GM19239 (cell line): ENCODE measurements at places on chromosomes 2 and 18.

DNA sequence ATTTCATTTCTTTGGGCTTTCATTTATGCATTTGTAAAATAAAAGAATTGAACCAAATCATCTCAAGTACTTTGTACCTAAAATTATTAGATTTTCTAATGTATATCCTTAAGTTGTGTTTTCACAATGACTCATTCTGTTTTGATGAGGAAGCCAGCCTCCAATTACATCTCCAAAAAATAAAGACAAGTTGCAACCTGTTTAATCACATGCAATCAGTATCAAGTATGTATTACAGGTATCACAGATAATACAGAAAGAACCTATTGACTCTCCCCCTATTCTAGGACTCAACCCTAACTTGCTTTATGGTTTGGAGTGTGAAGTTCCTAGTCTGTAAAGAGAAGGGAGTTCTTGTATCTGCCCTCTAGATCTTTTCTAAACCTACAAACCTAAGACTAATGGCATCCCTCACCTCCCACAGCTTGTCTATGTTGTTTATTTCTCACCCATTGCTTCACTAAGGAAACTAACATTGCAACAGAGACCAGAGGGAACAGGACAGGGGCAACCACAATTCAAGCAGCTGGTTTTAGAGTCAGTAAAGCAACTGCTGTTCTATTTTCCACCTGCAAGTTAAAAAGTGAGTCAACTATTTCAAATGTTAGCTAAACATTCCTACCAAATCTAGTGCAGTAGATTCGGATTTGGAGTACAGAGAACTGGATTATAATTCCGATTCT lies 141.1 kb upstream of the ETAA1 start:
- no peak for DNase-seq

GRCh38 chr18:23355206-23355605 lies 97.9 kb upstream of the RIOK3 start:
- no peak for DNase-seq

DNA sequence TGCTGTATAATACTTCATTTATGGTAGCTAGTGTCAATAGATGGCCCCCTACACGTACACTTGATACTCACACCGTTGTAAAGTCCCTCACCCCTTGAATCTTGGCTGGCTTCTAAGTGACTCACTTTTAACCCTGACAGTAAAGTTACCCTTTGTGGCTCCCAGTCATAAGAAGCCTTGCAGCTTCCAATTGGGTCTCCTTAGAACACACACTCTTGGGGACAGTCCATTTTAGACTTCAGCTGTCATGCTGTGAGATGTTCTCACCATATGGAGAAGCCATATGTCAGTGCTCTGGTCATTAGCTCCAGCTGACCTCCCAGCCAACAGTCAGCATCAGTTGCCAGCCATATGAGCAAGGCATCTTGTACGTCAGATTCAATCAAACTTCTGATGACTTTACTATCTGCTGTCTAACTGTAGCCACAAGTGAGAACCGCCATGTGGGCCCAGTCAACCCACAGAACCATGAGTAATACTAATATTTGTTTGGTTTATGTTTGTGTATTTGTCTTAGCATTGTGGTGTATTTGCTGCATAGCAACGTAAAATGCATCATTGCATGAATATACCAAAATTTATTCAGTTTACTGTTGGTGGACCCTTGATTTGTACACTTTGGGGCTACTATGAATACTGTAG lies 68.3 kb downstream of the PTPN4 start:
- no peak for DNase-seq

DNA sequence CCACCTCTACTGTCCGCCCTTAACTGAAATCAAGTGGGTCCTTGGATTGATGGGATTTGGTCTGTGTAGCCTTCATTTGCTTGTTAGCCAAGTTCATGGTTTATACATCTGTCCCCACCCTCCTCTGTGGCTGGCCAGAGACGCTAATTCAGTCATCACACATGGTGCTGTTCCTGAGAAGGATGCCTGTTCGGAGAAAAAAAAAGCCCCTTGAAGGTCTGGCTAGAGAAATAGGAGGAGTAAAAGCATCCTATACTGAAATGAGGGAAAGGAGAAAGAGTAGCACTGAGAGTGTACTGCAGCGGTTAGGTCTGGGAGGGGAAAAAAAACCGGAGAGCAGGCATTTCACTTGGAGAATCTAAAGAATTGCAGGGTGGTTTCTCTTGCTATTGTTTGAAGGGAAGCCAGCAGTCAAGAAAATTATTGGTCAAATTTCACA lies 180.6 kb upstream of the EPAS1 start:
- no peak for DNase-seq

- DNase-seq = no peak
Measured at GRCh38 chr2:112004253-112004645, 50.8 kb upstream of the TMEM87B start.

DNA sequence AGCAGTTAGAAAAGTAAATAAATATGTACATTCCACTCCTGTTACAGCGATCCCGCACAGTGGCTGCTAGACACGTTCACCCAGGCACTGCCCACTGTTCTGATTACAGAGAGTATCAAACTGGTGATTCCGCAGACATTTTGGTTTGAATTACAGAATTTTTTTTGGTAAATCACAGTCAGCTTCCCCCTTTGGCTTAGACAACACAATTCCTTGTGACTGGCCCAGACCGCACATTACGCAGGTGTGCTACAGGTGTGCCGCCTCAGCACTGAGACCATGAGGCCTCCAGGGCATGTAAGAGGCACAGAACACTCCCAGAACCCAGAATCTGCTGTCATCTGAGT lies 112.3 kb downstream of the PXDN start:
- no peak for DNase-seq

GRCh38 chr2:225740086-225740485 lies 340.6 kb downstream of the NYAP2 start:
- DNase-seq = no peak

DNA sequence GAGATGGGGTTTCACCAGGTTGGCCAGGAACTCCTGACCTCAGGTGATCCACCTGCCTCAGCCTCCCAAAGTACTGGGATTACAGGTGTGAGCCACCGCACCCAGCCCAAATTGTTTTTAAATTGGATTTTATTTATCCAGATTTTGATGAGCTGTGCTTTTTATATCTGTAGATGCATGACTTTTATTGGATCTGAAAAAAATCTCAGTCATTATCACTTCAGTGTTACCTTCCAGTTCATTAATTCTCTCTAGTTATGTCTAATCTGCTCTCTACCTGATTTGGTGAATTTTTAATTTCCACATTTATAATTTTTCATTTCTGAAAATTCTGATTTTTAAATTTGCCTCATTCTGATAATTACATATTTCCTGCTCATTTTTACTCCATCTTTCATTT lies 13.5 kb downstream of the AGFG1 start:
- no peak for DNase-seq

GRCh38 chr2:42142547-42143184 lies 26.5 kb upstream of the EML4 start:
- no peak for DNase-seq

DNA sequence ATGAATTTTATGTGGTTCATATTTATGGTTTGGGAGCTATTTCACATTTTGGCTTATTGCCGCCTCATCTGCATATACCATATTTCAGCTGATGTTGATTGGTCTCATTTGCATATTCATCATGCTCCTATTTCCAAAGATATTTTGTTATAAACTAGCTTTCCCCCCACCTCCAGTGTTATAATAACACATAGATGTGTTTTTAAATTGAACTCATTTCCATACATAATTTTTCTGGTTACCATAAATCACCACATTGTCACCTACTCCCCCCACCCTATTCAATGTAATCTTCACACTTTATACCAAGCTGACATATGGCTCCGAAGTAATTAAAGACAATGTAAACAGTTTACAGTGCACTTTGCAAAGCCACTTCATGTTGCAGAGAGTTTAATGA lies 101.2 kb downstream of the FSHR start:
- DNase-seq = no peak

DNA sequence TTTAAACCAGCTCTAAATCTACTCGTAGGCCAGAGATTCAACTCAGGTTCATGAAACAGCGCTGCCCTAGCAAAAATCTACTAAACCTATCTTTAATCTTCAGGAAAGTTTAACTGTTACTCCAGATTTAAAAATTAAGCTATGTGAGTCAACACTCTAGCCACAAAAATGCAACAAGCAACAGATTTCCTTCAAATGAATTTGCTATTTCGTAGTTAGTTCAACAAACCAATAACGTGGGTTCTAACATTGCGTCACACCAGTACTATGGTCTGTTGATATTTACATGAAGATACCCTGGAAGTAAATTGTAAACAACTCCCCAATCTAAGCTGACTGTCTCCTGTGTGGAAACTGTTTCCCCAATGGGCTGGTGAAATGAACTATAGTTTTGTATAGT lies 71.2 kb downstream of the FIGN start:
- DNase-seq = no peak

DNA sequence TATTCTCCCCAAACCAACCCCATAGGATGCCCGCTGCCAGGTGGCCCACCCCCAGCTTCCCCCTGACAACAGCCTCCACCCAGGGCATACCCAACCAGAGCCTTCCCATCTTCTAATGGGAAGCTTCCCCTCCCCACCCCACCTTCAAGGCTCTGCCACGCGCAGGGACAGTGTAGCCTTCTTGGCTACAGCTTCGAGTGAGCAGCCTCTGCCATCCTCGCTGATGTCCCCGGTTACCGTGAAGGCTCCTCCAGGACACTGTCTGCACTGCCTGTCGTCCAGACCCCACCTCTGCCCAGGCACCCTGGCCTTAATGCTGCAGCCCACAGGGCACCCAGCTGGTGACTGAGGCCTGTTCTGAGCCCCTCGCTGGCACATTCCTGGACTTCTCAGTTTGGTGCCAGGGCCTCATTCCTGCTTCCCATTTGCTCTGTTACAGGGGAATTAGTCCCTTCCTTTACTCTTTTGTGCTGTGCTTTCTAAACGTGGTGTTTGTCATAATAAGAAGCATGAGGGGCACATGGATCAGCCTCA lies 13.0 kb upstream of the ADNP2 start:
- DNase-seq = no peak

GRCh38 chr2:8676921-8677645 lies 4.8 kb upstream of the ID2 start:
- no peak for DNase-seq

- DNase-seq = no peak
Measured at GRCh38 chr2:36740061-36740460, 43.6 kb downstream of the VIT start.

DNA sequence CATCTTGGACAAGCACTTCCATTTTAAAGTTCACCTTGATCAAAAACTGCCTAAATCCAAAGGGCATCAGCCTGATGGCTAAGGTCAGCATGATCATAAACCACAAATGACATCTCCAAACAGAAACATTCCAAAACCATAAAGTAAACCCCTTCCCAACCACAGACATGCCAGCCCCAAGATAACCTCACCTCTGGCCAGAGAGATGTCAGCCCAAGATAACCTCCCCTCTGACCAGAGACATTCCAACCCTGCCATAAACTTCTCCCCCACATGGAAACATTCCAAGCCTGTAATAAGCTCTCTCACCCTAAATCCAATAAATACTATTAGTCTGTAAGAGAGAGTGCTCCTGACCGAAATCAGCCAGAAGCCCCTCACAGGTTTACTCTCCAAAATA lies 18.6 kb upstream of the MARCO start:
- DNase-seq = no peak

DNA sequence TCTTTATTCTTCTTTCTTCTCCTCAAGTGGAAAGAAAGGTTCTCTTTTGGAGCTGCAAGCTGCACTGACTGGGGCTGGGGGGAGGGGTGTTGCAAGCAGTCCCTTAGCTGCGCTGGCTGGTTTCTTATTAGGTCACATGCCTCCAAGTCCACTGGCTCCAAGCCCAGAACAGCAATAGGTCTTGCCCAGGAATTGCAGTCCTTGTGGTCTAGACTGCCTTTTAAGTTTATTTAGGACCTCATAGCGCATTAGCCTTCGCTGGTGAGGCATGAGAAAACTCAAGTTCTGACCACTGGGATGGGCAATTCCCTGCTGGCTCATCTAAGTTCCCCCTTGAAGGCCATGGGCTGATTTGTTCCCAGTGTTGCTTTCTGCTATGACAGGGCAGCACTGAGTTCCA lies 138.6 kb upstream of the SCN7A start:
- DNase-seq = no peak

DNA sequence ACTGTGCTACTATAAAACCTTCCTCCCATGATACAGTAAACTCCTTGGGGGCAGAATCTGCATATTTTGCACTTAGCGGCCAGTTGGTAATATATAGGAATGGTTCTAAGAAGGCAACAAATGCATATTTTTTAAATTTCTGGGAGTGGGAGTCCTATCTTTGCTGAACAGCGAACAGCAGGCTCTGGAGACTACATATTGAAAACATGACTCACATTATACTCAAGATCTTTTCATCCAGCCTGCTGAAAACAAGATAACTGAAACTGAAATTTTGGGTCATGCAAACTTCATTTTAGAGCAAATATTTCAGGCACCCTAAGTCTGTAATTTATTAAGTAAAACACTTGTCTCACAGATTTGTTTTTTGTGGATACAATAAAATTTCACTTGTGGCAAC lies 122.2 kb downstream of the SATB2 start:
- no peak for DNase-seq

GRCh38 chr2:232493701-232494474 lies 6.3 kb upstream of the ECEL1 start:
- no peak for DNase-seq

DNA sequence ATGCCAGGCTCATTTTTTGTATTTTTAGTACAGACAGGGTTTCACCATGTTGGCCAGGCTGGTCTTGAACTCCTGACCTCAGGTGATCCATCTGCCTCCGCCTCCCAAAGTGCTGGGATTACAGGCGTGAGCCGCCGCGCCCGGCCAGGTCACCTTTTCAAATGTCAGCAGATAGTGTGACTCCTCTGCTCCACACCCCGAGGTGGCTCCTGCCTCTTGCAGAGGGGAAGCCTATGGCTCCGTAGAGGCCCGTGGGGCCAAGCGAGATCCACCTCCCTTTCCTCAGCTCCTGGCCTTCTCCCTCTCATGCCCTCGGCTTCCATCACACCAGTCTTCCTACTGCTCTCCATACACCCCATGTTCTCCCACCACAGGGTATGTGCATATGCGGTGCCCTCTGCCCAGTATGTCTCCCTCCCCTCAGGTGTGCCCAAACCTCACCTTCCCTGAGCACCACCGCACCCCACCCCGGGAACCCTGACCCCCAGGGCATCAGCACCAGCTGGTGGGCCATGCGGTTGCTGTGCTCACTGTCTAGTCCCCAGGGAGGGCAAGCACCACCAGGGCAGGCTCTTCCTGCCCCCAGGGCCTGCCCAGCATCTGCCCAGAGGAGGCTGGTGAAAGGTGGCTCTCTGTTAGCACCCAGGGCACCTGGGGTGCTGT lies 10.7 kb downstream of the GPR17 start:
- no peak for DNase-seq

DNA sequence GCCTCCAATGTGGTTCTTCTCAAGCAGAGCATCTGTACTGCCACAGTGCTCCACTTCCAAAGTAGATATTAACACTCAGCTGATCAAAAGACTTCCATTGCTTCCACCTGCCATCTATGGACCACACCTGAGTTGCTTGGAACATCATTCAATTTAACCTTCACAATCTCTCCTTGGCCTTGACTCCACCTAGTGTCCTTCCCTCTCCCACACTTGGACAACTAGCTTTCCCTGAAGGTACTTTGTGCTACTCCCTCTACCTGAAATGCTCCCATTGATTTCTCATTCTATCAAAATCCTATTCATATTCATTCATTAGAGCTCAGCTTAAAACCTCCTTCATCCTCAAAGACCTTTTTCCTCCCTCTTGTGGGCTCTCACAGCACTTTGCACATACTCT lies 48.7 kb downstream of the SOWAHC start:
- no peak for DNase-seq

- no peak for DNase-seq
Measured at GRCh38 chr18:33538418-33539042, 39.5 kb upstream of the ASXL3 start.
